ENCODE measurements at places on chromosomes 12 and 14.

- no peak for DNase-seq
Observed at GRCh38 chr12:61251076-61251475, 1009.1 kb upstream of the USP15 start.

- DNase-seq = no peak
Observed at GRCh38 chr12:21248679-21249078, 86.0 kb downstream of the SLCO1A2 start.

DNA sequence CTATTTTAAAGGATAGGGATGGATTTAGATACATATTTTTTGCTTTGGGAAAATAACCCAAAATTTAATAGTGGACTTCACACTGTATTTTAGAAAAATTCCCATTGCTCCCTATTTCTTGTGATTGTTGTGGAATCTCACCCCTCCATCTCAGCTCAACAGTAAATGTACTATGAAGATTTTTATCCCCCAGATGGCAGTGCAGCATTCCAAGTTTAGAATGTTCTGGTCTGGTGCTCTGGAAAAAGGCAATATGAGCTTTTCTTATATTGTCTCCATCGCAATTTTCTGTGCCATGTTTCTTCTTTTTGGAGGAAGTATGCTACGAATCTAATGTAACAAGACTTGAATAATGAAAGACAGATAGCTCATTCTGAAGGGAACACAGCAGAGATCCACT is 471.7 kb upstream of the SYT1 start:
- no peak for DNase-seq

DNA sequence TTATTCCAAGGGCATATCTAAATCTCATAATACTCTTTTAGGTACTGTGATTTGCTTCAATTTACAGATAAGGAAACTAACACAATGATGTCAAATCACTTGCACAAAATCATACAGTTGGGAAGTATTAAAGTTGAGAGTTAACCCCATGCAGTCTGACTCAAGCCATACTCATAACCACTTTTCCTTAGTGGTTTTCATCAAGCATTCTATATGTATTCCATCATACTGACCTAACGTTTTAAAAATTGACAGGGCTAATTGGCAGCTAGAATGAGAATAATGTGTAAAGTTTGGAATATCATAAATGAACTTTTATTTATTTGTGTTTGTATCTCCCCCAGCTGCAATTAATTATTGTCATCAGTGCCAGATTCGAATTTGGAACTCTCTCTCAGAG is 20.9 kb downstream of the PUS7L start:
- DNase-seq = no peak

DNA sequence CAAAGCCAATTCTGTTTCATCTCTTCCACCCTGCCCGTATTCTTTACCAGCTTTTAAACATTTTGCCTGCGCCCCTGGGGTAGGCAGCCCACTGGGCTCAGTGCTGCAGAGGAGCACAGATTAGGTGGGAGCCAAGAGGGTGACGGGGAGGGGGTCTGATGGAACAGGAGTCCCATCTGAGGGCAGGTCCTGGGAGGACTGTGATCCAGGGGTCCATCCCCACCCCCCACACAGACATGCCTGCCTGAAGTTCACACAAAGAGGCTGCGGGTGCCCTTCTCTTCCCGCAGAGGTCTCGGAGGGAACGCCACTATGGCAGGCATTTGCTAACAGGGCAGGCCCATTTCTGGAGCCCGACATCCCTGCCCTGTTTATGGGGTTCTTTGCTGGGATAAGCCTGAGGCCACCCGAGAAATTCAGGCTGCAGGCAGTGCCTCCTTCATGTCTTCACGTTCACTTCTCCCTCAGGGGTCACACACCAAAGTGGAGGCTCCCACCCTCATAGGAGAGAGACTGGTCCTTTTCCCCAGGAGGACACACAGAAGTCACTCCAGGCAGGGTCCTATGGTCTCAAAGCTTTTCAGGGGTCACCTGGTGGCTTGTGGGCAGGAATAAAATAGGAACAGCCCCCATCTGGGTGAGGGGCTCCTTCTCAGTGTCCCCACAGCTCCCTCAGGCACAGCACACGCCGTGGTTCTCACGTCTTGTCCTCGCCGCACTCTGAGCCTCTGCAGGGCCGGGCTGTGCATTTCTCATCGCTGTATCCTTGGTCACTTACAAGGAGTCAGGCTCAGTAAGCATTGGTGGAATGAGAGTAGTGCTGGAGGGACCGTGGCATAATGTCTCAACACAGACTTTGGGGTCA is 12.9 kb downstream of the VASH1 start:
- no peak for DNase-seq

- peak; percentile 44 for DNase-seq
Observed at GRCh38 chr12:117063162-117063911, 35.9 kb downstream of the TESC start.

- DNase-seq = no peak
Observed at GRCh38 chr14:24282736-24283135, 11.3 kb upstream of the RABGGTA start.

GRCh38 chr12:43009846-43010240 is 420.3 kb upstream of the PRICKLE1 start:
- no peak for DNase-seq

DNA sequence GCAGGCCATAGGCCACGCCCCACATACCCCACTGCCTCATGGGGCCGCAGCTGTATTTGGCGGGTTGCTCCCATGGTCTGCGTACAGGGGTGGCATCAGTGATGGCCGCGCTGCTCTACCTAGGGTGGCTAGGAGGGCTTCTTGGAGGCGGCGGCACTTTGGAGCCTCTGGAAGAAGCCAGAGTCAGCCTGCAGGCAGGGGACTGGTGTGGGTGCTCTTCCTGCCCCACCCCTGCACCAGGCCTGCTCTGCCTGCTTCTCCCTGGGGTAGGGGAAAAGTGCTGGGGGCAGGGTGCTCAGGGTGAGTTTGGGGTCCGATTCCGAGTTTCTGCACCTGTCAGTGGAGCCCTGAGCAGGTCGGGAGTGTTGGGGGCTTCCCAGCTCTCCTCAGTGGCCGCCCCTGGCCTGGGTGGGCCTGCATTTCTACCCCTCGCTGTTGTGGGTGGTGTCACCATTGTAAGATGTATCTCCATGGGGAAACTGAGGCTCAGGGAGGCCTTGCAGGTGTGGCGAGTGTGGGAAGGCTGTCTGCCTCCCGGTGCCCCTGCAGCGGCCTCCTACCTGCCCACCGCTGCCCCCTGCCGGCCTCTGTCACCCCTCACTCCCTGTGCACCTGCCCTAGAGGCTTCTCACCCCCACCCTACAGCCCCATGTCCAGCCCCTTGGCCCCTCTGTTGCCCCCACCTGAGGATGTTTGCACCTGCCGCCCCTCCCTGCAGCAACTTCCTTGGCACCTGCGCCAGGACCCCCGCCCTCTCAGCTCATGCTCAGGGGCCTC is 5.5 kb downstream of the CEP170B start:
- DNase-seq = no peak

DNA sequence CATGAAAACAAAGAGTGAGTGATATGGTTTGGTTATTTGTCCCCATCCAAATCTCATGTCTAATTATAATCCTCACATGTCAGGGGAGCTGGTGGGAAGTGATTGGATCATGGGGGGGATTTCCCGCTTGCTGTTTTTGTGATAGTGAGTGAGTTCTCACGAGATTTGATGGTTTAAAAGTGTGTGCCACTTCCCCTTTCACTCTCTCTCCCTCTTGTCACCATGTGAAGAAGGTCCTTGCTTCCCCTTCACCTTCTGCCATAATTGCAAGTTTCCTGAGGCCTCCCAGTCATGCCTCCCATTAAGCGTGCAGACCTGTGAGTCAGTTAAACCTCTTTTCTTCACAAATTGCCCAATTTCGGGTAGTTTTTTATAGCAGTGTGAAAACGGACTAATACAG is 2.1 kb upstream of the ATXN7L3B start:
- DNase-seq = no peak

DNA sequence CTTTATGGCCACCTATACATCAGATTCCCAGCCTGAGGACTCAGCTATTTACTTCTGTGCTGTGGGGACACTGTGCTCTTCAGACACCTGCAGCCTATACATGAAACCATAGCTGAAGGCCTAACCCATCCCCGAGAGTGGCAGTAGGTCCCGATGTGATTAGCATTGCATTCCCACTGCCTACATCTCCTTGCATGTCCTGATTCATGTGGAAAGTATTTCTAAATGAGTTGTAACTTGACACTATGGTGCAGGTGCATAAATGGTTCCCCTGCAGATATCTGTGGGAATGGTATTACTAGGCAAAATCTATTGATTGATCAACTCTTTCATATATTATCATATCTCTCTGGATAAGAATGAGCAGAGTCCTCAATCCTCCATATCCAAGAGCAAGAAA is 433.5 kb downstream of the DAD1 start:
- no peak for DNase-seq

Data from CD4-positive, alpha-beta T cell treated with Interferon gamma for 1 hour (primary cell).